ENCODE measurements at places on chromosomes 4 and X.
A peak's percentile ranks its signal among the peaks of the same experiment; 100 is the strongest.

DNA sequence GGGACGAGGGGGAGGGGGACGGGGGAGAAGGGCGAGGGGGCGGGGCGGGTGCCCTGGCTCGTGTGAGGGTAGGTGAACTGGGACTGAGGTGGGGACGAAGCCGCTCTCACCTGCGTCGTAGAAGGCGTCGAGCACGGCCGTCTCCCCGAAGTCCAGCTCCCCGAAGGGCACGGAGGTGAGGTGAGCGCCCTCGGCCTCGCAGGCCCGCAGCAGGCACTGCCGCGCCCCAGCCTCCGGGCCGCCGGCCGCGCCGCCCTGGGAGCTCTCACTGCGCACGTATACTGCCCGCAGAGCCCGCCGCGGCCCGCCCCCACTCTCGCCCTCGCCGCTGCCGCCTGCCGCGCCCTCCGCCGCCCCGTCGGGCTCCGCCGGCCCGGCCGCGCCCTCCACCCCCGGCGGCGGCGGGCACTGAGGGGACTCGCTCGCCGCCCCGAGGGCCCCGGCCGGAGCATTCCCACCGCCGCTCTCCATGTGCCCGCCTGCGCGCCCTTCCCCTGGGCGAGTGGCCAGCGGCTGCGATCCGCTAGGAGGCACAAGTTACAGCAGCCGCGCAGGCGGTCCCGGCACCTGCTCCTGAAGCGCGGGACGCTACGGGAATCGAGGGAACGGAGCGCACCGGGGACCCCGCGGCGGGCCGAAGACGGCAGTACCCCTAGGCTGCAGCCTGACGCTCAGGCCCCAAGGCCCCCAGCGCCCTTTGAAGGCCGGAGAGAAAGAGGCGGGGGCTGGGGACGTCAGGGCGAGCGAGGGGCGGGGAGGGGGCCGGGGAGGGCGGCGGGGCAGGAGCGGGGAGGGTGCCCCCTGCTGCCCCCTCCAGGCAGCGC lies at the start of gene MAP3K15:
MAP3K15 (minus strand) TSS at position 718 of the 824 bp plus-strand sequence; CDS start at position 471, 247 bp downstream.
- DNase-seq = no peak

- DNase-seq = no peak
Observed at GRCh38 chr4:15414551-15415091, 13.2 kb upstream of the C1QTNF7 start.

DNA sequence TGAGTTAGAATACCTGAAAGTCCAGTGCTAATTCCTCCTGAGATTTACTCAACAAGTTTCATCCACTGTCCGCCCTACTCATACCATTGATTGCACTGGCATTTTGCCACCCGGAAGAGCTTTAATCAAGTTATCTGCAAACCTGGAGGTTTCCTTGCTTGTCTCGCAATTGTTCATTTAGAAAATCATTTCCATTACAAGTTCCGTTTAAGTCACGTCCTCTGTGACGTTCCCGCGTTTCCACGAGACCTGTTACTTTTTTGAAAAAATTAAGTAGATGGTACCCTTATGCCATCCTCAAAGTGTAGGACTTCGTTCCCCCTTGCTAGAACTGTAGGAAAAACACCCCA lies 761 bp upstream of the FRYL start:
- DNase-seq = no peak

DNA sequence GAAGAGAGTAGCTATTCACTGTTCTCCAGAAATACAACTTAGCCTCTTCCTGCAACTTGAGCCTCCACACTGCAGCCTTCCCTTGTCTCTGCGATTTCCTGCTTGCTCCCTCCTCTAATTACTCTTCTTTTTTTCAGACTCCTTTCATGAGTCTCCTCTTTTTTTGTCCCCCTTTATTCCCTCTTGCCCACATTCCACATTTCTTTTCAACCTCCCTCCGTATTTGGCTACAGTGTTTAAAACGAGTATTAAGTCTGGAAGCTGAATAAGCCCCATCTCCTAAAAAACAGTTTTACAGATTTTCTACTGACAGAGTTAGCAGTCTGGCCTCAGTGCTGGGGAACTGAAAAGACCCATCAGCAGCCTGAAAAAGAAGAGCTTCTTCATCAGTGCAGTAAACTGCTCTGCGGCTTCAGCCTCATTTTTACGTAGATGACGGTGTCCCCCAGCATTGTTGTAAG lies 141.5 kb downstream of the TENM3 start:
- DNase-seq = no peak

DNA sequence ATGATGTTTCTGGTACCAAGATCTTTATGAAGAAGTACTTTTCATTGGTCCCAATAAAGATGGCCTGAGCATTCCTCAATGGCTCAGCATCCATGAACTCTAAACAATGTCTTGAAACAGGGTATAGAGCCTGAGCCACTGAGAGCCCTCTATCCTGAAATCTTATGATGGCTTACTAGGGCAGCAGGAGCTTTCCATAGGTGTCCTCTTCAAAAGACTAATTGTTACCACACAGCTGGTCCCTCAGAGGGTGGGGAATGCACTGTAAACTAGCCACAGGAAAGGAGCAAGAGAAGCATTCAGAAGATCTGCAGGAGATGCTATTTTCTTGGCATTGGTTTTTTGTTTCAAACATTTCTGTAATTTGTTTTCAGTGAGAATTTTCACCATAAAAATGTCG lies 5.6 kb upstream of the BANK1 start:
- DNase-seq = no peak

GRCh38 chr4:41517747-41518146 lies 20.2 kb upstream of the LIMCH1 start:
- no peak for DNase-seq

DNA sequence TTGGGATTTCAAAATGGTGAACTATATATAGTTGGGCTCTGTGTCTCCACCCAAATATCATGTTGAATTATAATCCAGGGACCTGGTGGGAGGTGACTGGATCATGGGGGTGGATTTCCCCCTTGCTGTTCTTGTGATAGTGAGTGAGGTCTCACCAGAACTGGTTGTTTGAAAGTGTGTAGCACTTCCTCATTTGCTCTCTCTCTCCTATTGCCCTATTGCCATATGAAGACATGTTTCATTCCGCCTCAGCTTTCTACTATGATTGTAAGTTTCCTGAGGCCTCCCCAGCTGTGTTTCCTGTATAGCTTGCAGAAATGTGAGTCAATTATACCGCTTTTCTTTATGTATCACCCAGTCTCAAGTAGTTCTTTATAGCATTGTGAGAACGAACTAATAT lies 545.6 kb downstream of the TRAM1L1 start:
- no peak for DNase-seq

DNA sequence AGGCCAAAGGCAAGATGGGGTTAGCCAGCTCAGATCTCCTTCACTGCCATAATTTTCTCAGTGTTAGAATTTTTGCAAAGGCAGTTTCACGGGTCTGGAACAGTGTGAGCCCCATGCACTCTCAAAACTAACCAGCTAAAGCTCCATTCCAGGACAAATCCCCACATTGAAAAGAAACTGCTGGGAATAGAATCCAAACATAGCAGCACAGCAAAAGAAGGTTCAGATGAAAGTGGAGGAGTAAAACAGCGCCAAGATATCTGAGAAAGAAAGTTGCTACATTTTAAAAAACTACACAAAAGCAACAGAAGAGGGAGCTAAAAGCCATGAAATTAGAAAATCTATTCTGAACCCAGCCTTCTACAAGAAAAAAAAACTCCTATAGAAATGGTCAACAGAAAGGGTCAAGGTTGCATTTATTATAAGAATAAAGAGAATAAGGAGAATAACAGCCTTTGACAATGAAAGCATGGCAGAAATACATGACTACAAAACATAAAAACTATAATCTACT lies 39.6 kb upstream of the SLC7A3 start:
- no peak for DNase-seq

GRCh38 chrX:24316111-24316510 lies 2.2 kb upstream of the SUPT20HL2 start:
- no peak for DNase-seq

DNA sequence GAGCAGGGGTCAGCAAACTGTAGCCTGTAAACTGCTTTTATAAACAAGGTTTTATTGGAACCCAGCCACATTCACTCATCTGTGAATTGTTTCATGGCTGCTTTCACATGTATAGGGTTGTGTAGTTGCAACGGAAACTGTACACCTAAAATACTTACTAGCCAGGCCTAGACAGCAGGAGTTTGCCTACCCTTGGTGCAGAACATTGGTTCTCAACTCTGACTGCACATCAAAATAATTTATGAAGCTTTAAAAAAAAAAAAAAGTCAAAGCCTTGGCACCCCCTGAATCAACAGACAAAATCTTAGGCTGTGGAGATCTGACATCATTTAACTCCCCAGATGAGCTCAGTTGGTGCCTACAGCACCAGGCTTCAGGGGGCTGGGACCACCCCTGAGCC lies 27.8 kb downstream of the ADGRA3 start:
- no peak for DNase-seq

GRCh38 chrX:21004835-21005234 lies 369.4 kb upstream of the CNKSR2 start:
- DNase-seq = no peak

DNA sequence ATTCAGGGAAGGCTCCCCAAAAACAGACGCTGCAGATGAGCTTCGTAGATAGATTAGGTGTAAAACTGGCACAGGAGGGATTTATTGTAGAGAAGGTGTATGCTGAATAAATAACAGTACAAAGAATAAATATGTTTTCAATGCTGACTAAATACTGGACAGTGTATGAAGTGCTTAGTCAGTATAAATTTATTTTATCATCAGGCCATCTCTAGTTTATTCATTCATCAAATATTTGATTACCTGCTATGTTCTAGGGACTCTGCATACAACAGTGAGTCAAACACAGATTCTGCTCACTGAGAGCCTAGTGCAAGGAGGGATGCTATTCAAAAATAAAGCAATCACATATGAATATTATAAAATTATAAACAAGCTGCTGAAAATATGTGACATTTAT lies 63.6 kb upstream of the TSPAN5 start:
- no peak for DNase-seq

DNA sequence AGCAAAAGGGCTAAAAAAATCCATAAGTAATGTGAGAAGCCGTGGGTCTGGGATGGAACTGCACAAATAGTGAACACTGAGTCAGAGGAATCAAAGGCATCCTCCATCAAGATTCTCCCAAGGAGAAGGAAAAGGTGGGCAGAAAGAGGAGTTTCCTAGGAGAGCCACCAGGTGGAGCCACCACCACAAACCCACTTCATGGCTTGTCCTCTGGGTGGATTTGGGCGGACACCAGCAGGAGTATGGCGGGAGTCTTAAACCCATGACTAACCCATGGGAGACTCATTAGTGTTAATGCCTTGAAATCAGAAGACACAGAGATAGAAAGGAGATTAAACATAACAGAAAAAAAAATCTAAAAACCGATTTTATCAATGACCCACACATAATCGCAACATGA lies 147.7 kb downstream of the SH3KBP1 start:
- peak; percentile 44 for DNase-seq

DNA sequence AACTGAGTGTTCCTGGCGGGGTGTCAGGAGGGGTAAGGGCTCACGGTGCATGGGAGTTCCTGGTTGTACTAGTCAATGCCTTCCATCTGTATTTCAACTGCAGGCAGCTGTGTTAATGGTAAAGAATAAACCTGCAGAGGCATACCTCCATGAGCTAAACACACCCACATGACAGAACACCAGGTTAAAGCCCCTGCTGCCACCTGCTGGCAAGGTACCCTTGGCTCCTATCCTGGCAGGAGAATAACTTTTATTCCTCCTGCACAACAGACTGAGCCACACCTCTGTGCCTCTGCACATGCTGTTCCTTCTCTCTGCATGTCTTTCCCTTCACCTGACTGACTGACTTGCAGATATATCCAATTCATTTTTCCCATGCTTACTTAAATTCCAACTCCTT lies 11.1 kb downstream of the ITIH6 start:
- DNase-seq = no peak

GRCh38 chr4:5878359-5878758 lies 14.5 kb downstream of the CRMP1 start:
- DNase-seq = no peak

- DNase-seq = no peak
Observed at GRCh38 chrX:54484666-54485065, 11.4 kb downstream of the FGD1 start.

- DNase-seq = no peak
Observed at GRCh38 chr4:89618151-89618550, 218.8 kb downstream of the SNCA start.

GRCh38 chr4:123856689-123857545 lies 460.3 kb downstream of the SPRY1 start:
- no peak for DNase-seq

DNA sequence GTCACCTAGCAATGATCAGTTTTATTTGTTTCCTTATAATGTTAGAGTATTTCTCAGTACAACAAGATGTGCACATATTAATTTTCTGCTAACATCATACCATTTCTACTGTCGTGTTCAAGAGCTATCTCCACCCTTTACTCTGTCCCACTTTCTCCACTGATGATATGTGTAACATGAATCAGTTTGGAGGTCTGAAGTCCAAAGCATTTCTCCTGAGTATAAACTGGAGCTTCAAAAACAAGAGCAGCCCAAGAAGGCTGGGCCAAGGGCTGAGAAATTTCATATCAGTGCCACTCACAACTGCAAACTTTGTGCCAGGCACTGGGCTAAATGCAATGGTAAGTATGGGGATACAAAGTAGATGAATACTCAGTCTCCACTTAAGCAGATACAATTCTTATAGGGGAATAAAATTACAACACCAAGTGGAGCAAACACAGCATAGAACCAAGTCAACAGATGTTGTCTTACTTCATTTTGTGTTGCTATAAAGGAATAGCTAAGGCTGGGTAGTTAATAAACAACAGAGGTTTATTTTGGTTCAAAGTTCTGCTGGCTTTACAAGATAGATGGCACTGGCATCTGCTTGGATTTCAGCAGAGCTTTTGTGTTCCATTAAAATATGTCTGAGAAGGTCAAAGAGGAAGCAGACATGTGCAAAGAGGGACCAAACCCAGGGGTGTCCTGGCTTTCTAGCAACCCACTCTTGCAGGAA lies 44.2 kb downstream of the AMELX start:
- no peak for DNase-seq

- DNase-seq = no peak
Observed at GRCh38 chr4:83174844-83175414, 60.4 kb upstream of the PLAC8 start.

DNA sequence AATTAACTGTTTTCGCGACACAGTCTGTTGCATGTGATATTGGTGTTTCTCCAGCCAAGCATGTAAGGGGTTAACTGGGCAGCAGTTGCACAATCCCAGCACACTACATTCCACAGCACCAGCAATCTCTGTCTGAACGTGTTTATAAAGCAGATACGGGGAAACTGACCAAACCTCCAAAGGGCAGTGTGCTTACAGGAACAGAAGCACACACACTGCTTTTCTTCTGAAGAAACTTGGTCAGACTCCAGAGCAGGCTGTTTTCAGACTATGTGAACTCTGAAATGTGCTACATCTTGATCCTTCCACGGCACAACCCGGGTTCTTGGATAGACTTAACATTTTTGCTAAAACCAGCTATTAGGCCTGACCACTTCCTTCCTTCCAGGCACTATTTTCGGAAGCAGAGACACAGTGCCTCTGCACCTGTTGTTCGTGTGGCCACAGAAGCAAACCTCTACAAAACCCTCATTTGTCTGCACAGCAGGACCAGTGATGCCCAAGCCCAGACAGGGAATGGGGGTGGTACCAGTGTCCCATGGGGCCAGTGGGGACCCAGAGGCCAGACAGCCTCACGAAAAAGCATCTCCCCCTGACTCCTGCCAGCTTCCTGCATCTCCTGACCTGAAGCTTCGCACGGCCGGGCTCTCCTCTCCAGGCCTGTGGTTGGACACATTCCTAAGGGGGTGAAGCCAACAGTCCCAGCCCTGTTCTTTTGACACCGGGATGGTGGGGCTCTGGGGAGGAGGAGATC lies 90.1 kb downstream of the IRF2 start:
- DNase-seq = peak; percentile 32
